ENCODE measurements at places on chromosomes 4 and X.

GRCh38 chr4:15963001-15963451 lies at the start of gene FGFBP2:
TSS of gene FGFBP2 (minus strand) at chr4:15963175. CDS start at chr4:15963129, 46 bp downstream.
- no peak for DNase-seq

GRCh38 chrX:70461026-70461425 lies 16.4 kb downstream of the DLG3 start:
- no peak for DNase-seq

- DNase-seq, result no peak
These were observed 901.8 kb downstream of the GLUD2 start for GRCh38 chrX:121949041-121949760.

DNA sequence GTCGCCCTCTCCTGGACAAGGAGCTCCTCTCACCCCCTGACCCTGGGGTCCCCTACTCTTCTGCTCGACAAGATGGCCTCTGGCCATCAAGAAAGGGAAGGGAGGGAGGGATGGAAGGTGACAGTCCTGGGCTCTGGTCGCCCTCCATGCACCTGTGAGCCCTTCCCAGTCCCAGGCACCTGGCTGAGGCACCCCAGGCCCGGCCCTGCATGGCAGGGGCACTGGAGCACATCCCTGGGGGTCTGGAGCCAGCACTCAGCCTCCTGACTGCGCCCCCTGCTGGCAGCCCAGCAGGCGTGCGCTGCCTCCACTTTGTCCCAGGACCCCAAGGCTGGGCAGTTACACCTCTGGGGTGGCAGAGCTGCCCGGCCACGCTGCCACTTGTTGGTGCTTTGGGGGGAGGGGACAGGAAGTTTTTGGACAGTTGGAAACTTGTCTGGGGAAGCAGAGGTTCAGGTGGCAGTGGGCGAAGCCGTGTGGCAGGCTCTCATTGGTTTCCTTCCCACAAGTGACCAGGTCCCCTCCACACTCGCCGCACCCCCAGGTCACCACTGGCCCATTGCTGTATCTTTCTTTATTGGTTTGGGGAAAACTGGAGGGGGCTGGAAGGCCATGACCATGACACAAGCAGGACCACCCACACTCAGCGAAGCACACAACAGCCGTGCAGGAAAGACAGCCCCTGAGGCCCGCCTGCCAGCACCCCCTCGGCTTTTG lies 4.3 kb downstream of the PNCK start:
- no peak for DNase-seq

- DNase-seq, result no peak
These were observed at the start of gene SLC25A31 for GRCh38 chr4:127730142-127730913. TSS of gene SLC25A31 (plus strand) at chr4:127730400. CDS start at chr4:127730546, 146 bp downstream.

- DNase-seq, result no peak
These were observed 885.8 kb downstream of the SH3BGRL start for GRCh38 chrX:82087699-82088098.

DNA sequence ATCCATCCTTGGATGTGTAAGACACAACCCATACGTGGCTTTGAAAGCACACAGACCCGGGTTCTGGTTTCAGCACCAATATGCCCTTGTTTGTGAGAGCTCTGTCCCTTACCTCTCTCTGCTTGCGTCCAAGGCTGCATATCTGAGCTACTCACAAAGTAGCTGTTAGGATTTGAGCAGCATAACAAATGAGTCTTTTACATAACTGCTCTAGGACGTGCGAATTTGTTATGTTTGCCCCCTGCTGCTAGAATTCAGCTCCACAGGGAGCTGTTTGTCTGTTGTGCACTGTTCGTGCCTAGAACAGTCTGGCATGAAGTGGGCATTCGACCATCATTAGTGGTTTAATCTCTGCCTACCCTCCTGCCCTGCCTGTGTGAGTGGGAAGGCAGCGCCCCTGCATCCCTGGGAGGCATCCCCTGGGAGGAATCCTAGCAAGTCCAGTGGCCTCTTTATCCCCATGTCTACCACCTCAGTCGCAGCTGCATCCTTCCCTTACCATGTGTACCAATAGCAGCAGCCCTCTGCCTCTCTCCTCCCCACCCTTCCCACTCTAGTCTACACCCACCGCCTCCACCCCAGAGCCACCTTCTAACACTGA lies 42.1 kb downstream of the SLC2A9 start:
- DNase-seq, result no peak
